ENCODE measurements at places on chromosomes 6 and 20.

DNA sequence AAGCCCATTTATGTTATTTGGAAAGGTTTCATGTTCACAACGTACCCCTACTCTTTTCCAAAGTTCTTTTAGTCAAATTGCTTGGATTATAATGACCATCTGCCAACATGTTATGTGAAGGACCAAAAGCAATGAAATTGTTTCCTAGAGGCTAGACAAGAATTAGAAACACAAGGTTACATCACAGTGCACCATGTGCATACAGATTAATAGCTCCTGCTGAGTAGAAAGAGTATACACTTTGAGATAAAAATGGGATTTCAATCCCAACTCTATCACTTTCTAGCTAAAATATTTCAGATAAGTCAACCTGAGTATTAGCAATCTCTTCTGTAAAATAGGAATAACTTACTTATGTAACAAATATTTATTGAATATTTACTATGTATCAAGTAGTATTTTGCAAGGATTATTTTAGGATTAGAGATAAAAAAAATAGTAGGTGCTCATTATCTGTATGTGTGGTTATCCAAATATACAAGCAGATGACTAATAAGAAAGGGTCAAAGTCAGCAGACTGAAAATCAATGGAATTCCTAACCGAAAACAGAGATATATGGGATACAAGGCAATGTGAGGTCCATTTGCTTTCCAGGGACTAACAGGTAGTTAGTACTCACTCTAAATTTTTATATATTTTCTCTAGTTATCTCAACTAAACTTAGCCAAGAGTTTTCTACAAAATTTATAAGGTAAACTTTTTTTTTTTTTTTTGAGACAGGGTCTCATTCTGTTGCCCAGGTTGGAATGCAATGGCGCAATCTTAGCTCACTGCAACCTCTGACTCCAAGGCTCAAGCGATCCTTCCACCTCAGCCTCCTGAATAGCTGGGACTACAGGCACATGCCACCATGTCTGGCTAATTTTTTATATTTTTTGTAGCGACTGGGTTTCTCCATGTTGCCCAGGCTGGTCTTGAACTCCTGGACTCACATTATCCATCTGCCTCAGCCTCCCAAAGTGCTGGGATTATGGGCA, 127.7 kb downstream of the PDSS2 start:
- DNase-seq: no peak

GRCh38 chr20:63772781-63773518, 33.4 kb downstream of the SLC2A4RG start:
- no peak for DNase-seq

DNA sequence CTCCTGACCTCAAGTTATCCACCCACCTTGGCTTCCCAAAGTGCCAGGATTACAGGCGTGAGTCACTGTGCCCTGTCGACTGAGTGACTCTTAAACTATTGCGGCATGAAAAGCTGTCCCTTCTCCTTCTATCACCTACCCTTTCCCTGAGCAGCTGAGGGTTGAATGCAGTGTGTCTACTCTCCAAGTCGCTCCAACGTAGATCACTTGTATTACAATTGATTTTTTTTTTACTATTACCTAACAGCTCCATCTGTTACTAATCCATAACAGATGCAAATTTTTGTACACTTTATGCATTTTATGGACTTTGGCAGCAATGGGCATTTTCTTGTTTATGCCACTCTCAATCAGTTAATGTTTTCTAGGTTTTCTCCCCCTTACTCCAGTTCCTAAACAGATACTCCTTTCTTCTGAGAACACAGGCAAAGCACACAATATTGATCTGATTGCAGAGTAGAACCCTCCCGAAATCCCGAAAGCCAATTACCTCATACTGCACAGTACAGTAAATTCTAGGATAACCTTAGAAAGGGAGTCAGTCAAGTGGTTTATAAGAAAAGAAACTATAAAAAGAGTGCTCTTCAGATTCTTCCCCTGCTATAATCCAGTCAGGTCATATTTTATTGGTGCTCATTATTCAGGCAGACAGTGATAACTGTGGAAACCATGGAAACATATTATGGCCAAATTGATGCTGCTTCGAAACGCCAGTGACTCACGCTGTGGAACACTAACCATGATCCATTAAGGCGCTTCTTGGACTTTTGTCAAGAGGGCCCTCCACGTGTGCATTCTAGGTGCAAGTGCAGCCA, 273.0 kb downstream of the ADGB start:
- DNase-seq: peak; percentile 70

- DNase-seq: no peak
These were observed 134.9 kb downstream of the SCML4 start for GRCh38 chr6:107689190-107689589.

GRCh38 chr20:33014336-33015113, 7.0 kb downstream of the BPIFB2 start:
- DNase-seq: no peak

DNA sequence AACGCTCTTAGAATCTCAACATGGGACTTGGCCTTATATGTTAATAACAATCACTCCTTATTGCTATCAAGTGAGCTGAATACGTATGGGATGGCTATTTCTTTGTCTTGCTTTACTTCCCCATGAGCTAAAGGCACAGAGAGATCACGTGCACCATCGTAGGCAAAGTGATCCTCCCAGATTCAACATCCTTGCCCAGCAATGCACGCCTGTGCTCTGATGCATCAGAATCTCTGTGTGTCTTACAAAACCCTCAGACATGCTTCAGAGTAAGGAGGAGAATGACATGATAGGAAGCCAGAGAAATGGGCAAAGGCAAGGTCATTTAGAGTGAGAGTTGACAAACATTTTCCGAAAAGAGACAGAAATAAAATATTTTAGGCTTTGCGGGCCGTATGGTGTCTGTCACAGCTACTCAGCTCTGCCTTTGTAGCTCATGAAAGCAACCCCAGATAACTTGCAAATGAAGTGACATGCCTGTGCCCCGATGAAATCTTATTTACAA, 277.6 kb upstream of the CDH4 start:
- no peak for DNase-seq

- DNase-seq: no peak
These were observed 23.7 kb downstream of the PLA2G7 start for GRCh38 chr6:46711491-46711890.

DNA sequence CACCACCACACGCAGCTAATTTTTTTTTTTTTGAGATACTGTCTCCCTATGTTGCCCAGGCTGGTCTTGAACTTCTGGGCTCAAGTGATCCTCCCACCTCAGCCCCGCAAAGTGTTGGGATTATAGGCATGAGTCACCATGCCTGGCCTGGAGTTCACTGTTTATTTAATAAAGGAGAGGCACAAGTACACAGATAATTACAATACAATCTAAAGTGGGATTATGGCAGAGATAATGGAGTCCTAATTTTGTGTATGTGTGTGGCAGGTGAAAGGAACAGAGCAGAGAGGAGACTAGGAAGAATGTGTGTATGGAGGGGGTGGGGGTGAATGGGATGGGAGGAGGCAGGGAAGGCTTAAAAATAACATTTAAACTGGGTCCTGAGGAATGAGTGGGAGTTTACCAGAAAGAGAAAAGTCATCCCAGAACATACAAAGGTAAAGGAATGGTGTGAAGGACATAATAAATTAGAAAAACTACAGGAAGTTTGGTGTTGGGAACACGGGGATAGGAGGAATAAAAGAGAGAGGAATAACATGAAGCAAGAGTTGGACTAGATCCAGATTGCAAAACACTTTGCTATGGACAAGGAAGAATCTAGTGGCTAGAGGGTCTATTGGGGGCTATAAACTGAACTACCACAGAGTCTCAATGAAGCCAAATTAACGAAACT, 4.4 kb downstream of the NCOA5 start:
- no peak for DNase-seq

- DNase-seq: no peak
These were observed 225.1 kb upstream of the FERMT1 start for GRCh38 chr20:6347916-6348315.

- no peak for DNase-seq
These were observed 480 bp upstream of the NT5E start for GRCh38 chr6:85449388-85449817.

DNA sequence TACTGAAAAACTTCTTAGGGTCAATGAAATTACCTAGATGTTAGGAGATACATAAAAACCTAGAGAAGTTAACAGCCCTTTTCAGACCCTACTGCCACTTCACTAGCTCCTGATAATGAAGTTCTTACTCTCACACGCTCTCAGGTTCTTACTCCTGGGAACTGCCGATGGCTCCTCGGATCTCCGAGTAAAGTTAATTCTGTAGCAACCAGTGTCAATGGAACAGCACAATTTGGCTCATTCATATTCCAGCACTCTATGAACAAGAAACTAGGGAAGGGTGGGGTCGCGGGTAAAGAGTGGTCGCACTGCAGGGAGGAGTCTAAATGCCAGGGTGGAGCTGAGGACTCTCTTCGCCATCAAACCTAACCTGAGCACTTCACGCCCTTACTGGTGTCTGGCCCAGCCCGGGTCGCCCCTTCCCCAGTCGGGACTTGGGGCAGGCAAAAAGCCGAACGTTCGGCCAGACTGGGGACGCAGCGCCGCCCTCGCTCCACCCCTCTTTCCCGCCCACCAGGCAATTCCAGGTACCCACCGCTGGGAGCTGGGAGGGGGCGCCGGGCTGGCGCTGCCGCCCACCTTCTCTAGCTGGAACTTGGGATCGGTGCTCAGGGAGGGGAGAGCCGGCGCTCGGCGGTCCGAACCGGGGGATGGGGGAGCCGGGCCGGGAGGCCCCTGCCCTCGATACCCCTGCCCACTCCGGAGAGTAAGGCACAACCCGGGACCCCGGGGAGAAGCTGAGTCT, 744 bp downstream of the RAB23 start:
- DNase-seq: no peak

DNA sequence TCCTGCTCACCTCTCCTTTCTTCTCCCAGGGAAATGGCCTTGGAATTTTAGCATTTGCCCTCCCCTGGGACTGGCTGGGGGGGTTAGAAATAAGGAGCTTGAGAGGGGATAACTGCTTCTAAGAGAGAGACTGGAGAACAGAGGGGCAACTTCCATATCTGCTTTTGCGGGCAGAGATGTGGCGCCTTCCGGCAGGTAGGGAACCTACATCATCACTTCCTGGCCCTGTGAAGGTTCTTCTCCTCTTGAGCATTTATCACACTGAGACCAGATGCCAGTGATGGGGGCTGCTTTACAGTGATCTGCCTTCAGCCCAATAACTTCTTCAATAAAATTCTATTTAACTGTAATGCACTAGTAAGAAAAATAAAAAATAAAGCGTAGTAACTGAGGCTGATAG, 48.1 kb downstream of the TBC1D7 start:
- no peak for DNase-seq

GRCh38 chr6:90397929-90398674, 101.5 kb upstream of the BACH2 start:
- no peak for DNase-seq

DNA sequence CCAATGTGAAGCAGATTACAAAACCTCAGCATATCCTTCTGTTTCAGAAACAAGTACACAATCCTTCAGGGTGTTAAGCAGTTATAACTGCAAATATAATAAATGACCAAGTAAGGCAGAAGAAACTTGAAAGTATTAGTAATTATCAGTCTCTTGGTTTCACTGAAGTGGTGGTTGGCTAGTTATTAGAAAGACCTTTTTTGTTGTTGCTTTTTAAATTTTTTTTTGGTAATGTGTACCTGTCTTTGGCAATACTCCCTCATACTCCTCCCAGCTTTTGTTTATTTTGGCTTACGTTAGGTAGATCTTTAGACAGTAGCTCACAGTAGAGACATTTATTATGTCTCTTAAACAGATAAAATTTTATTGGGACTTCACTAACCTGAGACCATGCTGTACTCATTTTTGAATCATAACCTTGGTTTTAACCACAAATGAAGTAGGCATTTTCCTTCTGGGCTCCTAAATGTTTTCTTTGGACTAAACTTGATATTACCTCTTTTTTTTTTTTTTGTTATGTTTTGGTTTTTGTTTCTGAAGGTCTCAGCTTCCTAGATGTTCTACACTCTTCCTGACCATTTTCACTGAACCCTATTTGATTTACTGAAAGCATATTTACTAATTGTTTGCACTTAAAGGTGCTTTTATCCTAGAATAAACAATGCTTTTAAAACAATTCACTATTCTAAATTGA, 6.4 kb downstream of the CD2AP start:
- DNase-seq: no peak

GRCh38 chr6:7974938-7975763, 64.6 kb upstream of the TXNDC5 start:
- DNase-seq: peak; percentile 72

DNA sequence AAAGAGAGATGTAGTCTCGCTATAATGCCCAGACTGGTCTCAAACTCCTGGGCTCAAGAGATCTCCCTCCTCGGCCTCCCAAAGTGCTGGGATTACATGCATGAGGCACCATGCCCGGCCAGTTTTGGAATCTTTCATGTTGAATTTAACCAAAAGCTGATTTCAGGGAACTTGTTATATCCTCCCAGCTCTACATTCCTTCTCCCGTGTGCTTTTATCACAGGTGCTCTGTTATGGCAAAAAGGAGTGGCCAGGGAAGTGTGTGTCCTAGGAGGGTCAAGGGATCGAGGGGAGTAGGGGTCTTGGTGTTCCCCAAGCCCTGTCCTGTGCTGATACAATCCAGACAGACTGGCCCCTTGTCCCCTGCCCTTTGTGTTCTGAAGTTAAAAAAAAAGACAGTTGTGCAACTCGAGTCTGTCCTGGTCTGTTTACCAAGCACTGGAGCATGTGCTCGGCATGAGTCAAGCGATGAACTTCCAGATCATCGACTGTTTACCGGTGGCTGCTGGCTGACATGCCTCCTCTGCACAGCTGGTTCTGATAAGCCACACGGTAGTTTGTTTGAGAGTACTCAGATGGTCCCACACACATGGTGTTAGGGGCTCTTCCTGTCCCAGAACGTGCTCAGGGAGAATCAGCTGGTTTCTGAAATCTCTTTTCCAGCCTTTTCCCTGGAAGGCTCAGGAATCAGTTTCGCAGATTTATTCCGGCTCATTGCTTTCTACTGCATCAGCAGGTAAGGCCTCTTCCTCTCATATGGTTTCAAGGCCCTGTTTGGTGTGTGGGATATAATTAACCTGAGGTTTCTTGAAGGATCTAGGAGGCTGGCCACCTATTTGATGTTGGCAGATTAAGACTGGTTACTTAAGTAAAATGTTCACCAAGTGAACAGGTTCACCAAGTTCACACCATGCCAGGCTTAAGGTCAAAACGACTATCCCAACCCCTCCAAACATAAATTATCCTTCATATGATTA, 52.6 kb upstream of the NAA20 start:
- peak; percentile 87 for DNase-seq

DNA sequence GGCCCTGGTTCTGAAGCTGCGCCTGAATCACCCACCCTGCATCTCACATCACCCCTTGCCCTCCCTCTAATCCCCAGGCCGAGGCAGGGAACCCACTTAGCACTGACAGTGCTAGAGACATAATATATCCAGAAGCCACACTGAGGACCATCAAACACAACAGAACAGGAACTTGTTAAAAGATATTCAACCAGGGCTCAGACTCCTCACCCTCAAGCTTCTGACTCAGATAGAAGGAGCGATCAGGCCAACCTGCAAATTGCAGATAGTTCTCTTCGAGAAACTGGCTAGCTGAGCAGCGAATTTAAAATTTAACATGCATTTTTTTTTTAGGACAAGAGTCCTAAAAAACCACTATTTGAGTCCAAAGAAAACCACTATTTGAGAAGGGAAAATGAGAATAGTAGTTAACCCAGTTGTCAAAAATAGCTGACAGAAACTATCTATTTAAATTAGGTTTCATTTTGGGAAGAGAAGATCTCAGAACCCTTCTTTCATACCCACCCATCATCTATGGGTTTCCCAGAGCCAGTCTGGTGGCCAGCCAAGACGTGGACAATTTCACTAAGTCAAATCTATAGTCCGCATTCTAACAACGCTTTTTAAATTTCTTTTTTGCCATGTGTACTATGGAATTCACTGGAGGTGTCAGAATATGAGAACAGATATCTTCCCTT, 95.6 kb downstream of the OPRM1 start:
- no peak for DNase-seq

Data from BJ (cell line).